ENCODE measurements at places on chromosomes 6 and 20.
A peak's percentile ranks its signal among the peaks of the same experiment; 100 is the strongest.

GRCh38 chr6:46381057-46381456, 110.2 kb downstream of the RCAN2 start:
- DNase-seq = no peak

DNA sequence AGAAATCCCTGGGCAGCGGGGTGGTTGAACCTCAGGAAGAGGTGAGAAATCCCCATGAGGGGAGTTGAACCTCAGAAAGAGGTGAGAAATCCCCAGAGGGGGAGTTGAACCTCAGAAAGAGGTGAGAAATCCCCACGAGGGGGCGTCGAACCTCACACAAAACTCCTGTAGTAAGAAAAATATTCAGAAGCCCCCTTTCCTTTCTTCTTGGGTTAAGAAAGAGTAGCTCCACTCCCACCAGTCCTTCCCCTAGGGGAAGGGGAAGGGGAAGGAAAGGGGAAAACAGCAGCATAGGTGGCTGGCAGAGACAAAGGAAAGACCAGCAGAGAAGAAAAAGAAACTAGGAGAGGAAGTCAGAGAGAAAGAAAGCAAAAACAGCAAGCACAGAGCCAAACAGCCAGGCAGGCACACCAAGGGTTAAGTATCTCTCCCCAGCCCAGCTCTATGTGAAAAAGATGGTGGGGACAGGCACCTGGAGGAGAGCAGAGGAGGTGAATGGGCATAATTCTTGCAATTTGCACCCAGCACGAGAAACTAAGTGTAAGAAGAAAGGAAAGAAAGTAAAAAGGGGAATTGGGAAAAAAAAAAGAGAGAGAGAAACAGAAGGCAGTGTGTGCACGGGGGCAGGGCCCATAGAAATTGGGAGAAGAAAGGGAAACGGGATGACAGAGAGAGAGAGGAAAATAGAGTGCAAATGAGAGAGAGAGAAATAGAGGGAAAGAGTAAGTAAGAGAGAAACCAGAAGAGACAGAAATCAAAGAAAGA, 88.2 kb downstream of the PLG start:
- DNase-seq = no peak

DNA sequence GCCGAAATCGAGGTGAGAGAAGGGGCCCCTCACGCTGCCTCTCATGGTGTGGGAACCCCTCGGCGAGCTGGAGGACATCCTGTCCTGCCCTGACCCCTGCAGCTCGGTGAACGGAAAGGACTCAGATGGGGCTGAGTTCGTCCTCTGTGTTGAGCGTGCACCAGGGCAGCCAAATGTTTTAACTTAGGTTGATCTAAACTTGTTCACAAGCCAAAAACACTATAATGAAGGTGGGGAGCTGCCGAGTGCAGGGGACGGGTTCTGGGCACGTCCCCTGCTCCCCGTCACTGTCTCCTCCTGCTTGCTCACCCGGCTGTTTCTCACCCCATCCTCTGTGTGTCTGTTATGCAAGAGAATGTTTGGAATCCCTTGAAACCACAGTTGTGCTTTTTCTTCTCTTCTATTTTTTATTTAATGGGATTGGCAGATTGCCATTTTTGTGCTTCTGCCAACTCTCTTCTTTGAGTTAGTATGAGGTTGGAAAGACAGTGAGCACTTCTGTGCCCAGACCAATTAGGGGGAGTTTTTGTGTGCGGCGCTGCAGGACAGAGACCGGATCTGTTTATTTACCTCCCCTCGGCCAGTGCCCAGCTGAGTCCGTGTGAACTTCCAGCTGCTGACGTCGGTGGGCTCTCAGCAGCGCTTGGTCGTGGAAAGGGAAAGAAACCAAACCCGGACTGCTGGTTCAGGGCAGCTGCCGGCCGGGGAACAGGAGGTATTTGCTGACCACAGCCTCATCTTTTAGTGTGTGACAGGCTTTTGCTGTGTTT, 158.1 kb downstream of the DTNBP1 start:
- peak; percentile 90 for DNase-seq

DNA sequence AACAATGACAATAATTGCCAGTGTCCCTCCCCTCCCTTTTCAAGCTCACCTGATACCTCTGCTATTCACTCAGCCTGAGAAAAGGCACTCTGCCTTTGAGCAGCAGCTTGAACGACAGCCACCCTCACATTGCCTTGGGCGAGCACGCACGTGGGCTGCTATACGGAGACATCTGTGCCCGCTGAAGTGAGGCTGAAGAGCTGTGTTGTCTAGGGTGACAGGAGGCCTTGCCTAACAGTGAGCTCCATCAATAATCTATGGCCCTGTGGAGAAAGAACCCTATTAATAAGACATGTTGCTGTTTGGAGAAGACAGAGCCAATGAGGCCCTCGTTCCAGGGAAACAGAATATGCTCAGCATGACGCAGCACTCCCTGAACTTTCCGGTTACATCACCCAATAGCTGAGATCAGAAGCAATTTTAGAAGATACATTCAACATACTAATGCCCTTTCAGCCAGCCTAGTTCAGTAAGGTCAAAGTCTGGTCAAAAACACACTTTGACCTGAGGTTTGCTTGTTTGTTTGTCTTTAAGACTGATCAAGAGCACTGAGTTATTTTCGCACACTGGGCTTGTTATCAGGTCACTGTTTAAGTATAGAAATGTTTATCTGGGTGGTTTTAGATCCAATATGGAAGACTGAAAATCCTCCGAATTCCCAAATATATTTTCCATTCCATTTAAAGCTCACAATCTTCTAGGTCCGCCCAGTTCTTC, 30.6 kb downstream of the RBM24 start:
- no peak for DNase-seq

- no peak for DNase-seq
Observed at GRCh38 chr20:61556111-61556510, 304.1 kb downstream of the CDH4 start.

DNA sequence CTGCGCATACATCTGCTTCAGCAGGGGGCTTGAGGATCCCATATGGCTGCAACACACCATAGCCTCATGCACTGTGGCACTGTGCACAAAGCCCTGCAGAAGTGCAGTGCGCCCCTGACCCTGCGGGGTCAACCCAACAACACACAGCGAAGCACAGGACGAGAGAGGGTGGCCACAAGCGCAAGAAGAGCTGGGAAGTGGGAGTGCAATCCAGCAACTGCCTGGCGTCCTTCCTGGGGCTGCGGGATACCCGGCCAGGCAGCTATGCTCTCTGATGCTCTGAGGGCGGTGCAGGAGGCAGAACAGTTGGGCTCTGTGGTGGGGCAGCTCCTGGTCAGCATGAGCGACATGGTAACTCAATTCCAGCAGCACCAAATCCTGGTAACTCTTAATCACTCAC, 5.6 kb upstream of the ACSS1 start:
- no peak for DNase-seq

- no peak for DNase-seq
Observed at GRCh38 chr6:125794342-125795137, 3.8 kb downstream of the NCOA7 start.

GRCh38 chr20:51319522-51319921, 223.0 kb downstream of the NFATC2 start:
- no peak for DNase-seq

DNA sequence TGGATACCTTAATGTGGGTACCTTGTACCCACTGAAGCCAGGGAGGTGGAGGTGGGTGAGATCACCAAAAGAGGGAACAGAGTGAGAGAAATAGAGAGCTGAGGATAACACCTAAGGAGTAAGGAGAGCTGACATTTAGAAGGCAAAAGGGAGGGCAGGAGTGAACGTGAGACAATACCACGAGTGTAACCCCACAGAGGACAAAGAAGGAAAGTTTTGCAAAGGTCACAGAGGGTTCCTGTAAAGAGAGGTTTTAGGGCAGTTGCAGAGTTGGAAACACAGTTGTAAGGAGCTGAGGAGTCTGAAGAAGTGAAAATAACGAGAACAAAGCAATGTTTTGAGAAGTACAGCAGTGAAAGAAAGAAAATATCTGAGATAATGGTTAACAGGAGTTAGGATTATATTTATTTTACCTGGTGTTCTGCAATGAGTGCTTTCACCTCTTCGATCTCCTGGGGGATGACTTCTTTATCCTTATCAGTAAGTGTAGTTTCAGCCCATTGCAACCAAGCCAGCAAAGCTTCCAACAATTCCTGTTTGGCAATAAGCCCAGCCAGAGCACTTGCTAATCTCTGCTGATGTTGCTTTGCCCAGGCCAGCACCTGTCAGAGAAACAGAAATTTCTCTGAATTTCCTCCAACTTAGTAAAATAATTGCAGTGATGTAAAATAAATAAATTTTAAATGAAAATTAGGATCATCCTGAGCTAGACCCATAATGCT, 166.8 kb downstream of the DST start:
- DNase-seq = no peak

DNA sequence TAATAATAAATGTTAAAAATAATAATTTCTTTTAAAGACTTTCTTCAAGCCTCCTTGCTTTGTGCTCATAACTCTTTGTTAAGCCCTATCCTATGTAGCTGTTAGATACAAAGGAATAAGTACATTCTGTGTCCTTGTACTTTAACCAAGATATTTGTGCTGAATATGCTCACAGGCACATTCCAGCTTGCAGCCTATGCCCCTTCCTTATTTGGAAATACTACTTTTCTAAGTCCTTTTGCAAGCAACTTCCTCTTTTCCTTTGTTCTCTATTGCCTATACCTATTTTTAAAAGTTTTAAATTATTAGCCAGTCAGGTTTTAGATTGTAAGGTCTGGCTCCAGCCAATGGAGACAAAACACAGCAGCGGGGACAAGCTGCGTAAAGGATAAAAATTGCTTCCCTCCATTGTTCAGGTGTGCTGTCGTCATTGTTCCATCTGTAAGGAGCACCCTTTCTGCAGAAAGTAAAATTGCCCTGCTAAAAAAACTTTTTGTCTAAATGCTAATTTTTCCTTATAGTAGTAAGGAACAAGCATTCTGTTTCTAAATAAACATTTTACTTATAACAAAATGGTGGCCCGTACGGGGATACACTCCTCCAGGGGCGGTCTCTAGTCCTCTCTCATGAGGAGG, 80.2 kb downstream of the SYTL3 start:
- no peak for DNase-seq

DNA sequence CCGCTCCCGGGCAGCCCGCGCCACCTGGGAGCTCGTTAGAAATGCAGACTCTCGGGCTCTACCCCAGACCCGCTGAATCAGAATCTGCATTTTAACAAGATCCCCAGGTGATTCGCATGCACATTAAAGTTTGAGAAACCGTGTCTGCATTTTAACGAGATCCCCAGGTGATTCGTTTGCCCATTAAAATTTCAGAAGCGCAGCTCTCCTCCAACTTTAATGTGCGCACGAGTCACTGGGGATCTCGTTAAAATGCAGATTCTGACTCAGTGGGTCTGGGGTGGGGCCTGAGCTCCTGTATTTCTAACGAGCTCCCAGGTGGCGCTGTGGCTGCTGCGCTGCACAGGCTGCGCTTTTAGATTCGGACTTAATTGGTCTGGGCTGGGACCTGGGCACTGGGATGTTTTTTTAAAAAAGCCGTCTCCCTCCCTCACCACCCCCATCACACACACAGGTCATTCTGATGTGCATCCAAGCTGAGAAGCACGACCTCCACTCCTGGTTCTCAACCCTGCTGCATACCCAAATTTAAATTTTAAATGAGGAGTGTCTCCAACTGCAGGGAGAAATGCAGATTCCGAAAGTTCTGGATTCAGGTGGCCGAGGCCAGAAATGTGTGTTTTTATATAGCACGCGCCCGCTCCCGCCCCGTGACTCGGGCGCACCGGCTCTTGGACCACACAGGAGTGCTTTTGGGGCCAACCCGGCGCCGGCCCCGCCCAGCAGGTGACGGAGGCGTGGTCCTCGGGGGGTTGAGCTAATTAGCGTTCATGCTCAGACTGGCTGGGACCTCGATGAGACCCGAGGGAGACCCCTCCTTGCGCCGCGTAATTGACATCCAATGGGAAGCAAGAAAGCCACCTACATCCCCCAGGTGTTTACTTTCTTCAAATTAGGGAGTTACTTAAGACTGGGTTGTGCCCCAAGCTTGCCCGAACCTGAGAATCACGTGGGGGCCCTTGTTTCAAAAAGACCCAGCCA, 85.8 kb downstream of the ZFP64 start:
- DNase-seq = no peak

DNA sequence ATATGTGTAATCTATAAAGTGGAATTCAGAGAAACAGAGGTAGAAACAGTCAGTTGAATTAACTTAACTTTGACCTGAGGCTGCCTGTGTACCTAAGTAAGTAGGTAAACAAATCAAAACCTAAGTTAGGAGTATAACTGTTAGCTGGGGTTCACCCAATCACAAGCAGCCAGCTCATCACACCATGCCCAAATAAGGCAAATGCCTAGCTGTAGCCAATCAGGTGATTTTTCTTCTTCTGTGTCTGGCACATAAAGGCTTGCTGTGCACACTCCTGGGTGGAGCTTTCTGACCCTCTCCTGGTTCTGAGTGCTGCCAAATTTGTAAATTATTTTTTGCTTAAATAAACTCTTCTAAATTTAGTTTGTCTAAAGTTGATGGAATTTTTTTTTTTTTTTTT, 54.7 kb upstream of the TRIM39 start:
- DNase-seq = no peak

- DNase-seq = no peak
Observed at GRCh38 chr6:158047127-158047518, 65.5 kb downstream of the SYNJ2 start.

DNA sequence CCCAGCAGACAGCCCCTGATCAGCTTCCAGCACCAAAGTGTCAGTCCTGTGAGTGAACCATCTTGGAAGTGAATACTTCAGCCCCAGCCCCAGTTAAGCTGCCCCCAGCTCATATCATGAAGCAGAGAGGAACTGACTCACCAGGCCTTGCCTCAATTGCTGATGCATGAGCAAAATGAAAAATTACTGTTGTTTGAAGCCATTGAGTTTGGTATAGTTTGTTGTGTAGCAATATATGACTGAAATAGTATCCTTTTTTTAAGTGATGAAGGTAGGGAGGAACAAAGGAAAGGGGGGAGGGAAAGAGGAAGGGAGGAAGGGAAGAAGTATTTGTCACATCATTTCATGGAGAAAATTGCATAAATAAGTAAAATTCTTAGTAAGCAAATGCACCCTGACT, 266.4 kb downstream of the MAFB start:
- DNase-seq = no peak

DNA sequence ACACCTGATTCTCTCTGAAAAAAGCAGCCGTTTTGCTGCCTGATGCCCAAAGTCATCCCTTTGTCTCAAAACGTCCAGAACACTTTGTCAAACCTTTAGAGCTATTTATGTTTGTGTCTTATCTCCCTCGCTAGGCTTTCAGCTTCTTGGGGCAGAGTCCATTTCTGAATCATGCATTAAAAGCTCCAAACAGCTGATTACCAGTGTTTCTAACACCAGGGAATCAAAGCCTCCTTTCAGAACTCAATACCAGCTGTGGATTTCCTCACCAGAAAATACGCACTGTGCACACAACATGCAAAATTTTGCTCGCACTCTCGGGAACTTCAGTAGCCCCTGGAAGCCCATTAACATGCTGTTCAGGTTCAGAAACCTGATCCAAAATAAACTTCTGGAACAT, 333.3 kb downstream of the HACE1 start:
- DNase-seq = no peak

DNA sequence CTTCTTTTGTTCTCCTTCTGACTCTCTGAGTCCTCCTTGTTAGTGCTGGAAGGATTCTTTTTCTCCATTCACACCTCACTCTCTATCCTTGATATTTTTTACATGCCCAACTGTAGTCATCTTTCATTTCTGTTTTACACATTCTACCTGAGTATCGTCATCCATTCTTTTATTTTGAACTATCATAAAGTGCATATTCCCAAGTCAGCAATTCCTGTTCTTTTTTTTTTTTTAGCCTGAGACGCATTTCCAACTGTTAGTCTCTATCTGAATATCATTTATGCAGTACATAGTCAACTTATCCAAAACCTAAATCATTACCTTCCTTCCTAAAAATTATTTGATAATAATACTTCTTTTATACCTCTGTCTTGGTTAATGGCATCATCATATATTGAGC, 207.5 kb downstream of the NKAIN2 start:
- DNase-seq = no peak

All from SK-N-MC (cell line).